ENCODE measurements at places on chromosomes 2 and 18. TPM values are rescaled to one million over a fixed set of nuclear protein-coding genes. Genes with fewer than 3 reads are reported as not detected.

The SLC9A4 gene
- 0.97 TPM for polyA plus RNA-seq

The ALKAL2 gene
- not detected for polyA plus RNA-seq

The CKAP2L gene
- polyA plus RNA-seq = 7.3 TPM

The NRP2 gene
- polyA plus RNA-seq = 31.5 TPM

The ASIC4 gene
- polyA plus RNA-seq = 0.78 TPM

The ERBB4 gene
- 11.2 TPM for polyA plus RNA-seq

The MDH1B gene
- polyA plus RNA-seq = not detected

The HES6 gene
- 23.3 TPM for polyA plus RNA-seq

The NFU1 gene
- polyA plus RNA-seq = 56.7 TPM

The UGT1A10 gene
- polyA plus RNA-seq = not detected

The C2orf66 gene
- polyA plus RNA-seq = 0.10 TPM

The AMER3 gene
- polyA plus RNA-seq = not detected
